ENCODE measurements at places on chromosomes 2 and 18.

DNA sequence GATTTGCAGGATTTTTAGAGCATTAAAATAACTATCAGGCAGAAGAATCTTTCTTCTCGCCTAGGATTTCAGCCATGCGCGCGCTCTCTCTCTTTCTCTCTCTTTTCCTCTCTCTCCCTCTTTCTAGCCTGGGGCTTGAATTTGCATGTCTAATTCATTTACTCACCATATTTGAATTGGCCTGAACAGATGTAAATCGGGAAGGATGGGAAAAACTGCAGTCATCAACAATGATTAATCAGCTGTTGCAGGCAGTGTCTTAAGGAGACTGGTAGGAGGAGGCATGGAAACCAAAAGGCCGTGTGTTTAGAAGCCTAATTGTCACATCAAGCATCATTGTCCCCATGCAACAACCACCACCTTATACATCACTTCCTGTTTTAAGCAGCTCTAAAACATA is 137.0 kb downstream of the MEIS1 start:
- DNase-seq: no peak

DNA sequence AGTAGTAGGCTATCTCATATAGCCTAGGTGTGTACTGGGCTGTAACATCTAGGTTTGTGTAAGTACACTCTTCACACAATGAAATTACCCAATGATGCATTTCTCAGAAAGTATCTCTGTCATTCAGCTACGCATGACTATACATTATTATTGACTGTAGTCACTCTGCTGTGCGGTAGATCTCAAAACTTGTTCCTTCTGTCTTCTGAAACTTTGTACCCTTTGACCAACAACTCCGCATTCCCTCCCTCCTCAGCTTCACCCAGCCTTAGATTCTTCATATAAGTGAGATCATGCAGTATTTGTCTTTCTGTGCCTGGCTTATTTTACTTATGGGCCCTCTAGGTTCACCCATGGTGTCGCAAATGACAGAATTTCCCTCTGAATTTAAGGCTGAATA is 49.0 kb downstream of the TAF1B start:
- DNase-seq: no peak

GRCh38 chr2:190837420-190837819 is 43.2 kb upstream of the GLS start:
- no peak for DNase-seq

GRCh38 chr2:236164925-236165841 is 3.0 kb downstream of the GBX2 start:
- no peak for DNase-seq

- DNase-seq: no peak
Measured at GRCh38 chr18:48419277-48420022, 10.3 kb upstream of the ZBTB7C start.
